Right atrium auricular region (tissue), 2 donors: ENCODE measurements at places on chromosomes 3 and 15.

DNA sequence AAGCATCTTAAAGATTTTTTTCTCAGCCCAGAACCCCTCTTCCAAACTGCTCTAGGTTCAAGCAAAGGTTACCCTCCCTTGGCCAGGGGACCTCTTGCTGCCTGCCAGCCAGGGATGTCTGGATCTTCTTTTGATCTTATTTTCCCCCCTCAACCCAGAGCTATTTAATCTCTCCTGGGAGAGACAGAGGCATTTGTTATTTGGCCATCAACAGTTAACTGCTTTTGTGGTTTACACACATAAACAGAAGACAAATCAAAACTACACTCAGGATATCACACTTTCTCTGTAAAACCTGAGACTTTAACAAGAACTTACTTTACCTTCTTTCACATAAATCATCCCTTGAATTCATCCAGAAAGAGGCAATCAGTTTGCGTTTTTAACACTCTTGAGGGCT is 272.5 kb downstream of the THSD4 start:
- DNase-seq = no peak

DNA sequence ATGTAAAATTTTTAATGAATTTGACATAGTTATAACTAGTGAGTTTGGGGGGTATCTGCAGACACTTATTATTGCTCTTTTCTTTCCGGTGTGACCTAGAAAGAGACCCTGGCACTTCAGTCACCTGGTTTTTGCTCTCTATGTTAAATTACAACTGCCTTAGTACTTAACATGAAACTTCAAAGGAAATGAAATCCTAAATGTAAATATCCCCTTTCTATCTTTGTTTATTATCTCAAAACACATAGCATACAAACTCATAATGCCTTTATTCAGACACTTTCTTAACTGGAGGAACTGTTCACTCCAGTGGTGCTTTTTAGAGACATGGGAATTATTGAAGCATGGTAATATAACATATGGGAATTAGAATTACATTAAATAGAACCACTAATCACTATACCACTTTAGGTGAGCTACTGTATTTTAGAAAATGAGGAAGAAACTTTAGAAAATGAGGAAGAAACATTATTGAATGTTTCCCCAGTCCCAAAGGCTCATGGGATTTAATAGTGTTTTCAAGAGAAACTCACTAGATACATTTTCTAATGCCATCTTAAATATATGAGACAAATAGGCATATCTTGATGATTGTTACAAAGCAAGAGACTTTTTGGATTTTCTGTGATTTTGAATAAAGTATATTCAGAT is 119.5 kb upstream of the MLF1 start:
- no peak for DNase-seq

DNA sequence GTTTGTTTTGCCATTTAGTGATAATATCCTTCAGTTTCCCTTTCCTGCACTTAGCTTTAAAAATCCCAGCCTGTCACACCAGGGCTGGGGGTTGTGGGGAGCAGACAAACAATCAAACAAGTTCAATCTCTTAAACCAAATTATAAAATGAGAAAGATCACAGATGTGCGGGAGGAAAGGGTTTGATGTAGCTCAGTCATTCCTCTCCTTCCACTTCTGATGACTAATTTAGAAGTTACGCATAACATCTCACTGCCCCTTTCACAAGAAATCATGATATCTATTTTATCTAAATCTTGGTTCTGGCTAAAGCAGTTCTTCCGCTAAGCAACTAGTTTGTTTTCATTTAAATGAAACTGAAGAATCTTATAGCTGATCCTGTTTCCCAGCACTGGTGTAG is 34.1 kb upstream of the ATG7 start:
- no peak for DNase-seq

DNA sequence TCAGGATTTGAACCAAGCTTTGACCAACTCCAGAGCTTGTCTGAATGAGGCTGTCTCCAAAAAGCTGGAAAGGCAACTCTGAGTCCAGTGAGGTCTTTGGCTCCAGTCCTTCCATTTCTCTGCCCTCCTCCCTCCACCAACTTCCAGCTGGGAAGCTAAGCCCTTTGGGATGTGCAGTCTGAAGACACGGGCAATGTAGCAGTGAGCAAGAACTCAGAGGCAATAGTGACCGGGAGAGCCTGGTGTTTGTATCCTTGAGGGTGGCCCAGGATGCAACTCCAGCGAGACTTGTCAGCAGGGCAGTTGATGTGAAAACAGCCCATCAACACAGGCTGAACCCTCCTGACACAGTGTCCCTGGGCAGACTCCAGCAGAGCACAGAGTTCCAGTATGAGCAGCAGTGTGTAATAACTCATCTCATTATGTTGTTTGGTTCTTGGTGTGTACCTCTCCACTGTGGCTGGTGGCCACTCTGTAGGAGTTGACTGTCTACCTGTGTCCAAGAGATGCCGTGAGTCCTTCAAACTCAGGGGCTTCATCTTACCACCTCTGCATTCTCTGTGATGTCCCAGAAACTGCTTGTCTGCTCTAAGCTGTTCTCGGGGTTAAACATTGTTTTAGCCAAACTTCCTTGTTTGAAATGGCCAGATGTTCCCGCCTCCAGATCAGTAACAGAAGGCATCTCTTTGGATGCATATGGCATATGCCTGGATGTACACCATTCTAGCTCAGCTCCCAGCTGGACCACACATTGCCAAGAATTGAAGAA is 6.6 kb downstream of the CDCP1 start:
- no peak for DNase-seq

DNA sequence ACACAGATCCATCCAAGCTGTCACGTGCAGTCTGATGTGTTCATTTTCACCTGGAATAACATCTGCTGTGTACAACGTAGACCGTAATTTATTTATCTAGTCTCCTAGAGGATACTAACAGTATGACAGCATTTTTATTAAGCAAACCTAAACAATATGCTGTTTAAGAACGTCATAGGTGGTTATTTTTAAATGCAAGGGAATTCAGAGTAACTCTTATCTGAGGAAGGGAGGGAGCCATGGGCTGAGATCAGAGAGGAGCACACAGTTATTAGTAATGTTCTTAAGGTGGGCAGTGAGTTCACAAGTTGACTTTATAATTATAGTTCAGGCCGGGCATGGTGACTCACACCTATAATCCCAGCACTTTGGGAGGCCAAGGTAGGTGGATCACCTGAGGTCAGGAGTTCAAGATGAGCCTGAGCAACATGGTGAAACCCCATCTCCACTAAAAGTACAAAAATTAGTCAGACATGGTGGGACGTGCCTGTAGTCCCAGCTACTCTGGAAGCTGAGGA is 193.6 kb downstream of the UACA start:
- no peak for DNase-seq
